ENCODE measurements at places on chromosomes 1 and 21.
A peak's percentile ranks its signal among the peaks of the same experiment; 100 is the strongest.

GRCh38 chr1:15244813-15245212 lies 2.2 kb upstream of the FHAD1 start:
- DNase-seq, result no peak

- DNase-seq, result no peak
Observed at GRCh38 chr21:22657781-22658180, 1659.6 kb downstream of the NCAM2 start.

GRCh38 chr1:209768354-209768774 lies 12.5 kb downstream of the TRAF3IP3 start:
- DNase-seq, result no peak

DNA sequence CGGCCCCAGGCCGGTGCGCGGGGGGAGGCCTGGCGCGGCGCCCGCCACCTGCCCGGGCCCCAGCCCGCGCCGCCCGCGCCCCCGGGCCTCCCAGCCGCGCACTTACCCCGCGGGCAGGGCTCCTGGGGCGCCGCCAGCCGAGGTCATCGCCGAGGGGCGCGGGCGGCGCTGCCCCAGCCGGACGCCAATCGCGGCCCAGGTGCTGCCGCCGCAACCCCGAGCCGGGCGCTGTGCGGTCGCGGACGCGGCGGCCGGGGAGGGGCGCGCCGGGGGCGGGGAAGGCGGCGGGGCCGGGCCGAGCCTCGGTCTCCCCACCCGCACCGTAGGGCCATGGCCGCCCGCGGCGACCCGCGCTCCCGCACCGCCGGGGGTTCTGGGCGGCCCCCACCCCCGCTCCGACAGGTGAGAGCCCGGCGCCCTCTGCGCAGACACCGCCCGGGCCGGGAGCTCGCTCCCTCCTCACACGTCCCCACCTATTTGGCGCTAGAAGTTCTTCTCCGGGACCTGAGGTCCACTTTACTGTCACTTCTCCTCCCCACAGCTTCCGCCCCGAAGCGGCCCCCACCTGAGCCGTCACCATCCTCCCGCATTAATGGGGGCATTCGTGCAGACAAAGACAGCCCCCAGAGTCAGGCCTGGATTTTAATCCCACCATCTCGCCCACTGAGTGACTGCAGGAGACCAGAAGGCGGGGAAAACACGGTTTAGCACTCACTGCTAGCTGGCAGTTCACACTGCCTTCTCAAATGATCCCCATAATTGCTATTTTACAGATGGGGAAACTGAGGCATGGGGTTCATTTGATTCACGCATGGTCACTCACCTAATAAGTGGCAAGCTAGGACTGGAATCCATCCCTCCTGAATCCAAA lies at the start of gene TTC39A:
Gene TTC39A (minus strand): TSS at position 232 of the 871 bp plus-strand sequence. CDS start 85 bp downstream, at position 147.
- DNase-seq, result peak; percentile 78

DNA sequence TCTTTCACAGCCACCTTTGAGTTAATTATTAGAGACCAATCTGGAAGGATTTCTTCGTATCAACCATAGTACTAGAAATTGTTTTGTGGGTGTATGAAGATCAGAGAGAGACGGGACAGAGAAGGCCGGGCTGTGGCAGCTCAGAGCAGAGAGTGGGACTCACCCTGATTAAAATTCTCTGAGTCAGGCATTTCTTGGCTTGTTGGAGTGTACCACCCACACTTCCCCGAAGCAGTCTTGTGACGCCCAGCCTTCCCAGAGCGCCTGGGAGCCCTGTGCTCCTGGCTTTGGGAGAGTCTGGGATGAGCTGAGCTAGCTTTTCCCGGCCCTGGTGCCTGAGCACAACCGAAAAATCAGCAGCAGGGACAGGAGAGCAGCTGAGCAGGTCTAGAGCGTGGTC lies 19.4 kb downstream of the PLEKHM2 start:
- DNase-seq, result no peak

DNA sequence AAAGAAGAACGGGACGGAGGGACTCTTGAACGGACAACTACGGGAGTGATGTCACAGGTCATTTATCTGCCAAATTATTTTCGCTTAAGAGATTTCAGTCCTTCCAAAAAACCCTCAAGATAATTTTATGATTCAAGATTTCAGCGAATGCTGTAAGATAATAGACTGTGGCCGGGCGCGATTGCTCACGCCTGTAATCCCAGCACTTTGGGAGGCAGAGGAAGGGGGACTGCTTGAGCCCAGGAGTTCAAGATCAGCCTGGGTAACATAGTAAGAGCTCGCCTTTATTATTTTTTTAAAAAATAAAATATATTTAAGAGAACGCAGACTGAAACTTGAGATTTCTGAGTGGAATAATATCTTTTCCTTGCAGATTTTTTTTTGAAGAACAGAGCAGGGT lies 609 bp downstream of the RWDD2B start:
- peak; percentile 35 for DNase-seq

DNA sequence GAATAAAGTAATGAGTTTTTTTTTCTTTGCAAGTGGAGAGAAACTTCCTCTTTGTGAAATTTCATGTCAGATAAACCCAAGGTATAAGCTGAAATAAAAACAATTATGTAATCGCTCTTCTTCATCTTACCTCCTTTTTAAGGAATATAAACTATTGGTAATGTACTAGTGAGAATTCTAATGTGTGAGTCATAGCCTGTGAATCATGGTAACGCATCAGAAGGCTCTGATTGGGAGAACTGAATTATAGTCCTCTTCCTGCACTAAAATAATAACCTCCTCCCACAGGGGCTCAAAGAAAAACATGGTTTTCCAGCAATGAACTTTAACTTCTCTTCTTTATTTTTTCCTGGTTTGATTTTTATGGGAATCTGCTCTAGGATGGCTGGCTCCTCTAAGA lies 57.1 kb upstream of the COX20 start:
- DNase-seq, result no peak

DNA sequence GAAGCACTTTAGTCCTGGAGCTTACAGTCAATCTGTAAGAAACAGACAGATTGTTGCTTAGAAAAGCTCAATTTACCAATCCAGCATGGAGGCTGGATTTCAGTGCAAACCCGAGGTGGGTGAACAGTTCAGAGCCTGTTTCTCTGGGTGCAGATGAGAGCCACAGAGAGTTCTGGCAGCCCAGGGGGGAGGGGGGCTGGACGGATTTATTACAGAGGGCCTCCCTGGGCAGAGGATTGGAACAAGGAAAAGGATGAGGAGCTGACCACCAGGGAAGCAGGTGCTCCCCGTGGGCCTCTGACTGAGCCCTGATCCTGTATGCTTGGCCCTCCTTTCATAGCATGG lies 38.0 kb upstream of the EPS8L3 start:
- DNase-seq, result no peak

DNA sequence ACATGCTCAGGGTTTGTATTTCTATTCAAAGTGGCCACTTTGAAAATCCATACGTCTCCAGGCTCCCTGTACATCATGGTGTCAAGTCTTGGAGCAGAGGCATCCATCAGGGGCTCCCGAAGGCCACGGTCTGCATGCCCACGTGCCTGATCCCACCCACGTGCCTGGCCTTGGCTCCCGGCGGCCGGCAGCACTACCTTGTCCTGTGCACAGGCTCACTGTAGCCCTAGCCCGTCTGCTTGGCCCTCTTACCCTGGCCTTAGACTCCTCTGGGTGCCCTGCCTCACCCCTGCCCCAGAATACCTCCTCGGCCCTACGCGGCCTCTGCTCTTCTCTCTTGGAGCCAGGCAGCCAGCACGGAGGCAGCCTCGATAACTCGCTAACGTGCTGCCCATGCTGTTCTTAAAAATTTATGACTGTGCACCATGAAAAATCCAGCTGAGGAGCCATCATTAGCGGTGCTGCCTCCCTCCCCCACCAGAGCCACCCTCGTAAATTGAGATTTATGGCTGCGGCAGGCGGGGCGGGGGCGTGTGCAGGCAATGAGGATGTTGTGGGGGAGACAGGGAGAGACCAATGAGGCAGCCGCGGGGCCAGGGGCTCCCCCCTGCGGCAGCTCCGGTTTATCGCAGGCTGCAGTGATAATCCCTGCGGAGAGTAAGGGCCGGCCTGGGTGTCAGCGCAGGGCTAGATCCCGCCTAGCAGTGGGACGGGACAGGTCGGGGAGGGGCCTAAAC lies 24.6 kb downstream of the DMAP1 start:
- peak; percentile 74 for DNase-seq

GRCh38 chr1:94646141-94646643 lies 104.6 kb upstream of the F3 start:
- DNase-seq, result no peak

DNA sequence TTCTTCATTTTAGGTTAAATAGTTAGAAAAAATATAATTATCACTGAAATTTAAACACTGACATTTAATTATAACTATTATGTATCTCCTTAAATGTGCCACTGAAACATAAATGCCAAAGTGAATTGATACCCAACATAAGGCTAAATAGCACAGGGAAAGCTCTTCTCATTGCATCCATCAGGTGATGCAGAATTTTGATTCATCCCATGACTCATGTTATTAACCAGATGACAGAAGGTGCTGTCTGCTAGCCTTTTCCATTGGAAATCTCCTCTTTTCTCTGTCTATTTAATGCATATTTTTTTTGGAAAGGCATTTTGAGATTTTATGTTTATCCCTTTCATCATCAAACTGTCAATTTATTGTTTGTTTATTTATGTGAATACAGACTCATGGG lies 136.8 kb downstream of the KCNK2 start:
- no peak for DNase-seq

GRCh38 chr1:203828002-203828401 lies 32.6 kb downstream of the ZBED6 start:
- DNase-seq, result no peak

DNA sequence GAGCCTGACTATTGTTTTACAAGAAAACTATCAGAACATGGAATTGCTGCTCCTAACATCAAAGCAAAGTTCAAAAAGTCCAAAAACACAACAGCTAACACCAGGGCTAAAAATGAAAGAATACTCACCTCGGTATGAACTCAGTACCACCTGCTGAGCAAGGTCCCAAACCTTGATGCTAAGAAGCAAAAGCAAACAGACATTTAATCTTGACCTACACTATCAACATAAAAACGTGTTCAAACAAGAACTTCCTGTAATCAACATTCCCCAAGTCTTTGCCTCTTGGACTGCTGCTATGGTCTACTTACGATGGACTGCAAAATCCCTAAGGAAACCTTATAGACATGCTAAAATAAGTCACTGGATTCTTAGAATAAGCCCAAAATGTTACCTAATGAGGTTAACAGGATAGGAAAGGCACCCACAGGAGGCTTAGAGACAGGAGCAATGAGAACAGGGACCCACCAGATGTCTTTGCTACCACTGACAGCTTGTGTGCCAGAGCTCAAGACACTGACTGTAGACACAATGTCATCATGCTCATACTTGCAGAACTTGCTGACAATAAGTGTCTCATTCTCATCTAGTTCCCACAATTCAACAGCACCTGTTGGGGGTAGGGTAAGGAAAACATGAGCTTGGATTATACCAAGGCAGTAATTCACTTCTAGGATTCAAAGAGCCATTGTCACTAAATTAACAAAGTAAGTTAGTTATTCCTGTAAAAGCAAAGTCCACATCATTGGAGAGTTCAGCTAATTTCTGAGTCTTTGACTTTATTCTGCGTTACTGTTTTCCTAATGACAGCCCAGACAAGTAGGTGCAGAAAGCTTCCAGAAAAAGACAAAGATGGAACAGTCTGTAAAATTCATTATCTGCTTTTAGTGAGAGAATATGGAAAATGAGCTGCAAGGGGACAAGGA lies 1.8 kb downstream of the WDR77 start:
- DNase-seq, result no peak

DNA sequence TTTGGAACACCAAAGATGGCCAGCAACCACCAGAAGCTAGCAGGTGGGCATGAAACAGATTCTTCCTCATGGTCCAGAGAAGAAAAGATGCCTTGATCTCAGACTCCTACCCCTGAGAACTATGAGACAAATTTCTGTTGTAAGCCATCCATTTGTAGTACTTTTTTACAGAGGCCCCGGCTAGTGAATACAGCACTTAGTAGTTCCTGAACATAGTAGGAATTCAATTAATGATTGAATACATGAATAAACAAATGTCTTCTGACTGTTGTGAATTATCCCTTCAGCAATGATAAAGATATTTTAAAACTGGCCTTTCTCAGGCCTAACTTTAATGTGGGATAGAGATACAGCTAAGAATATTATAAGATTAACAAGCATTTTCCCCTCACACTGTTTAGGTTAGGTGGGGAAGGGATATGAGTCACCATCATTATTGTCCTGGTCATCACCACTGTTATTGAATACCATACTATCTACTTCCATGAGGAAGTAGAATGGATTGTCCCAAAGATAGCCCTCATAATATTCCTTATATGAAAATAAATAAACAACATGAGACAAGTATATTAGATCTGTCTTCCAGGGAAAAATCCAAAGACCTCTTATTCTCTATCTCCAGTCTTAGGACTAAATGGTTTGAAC lies 51.4 kb downstream of the ADCY10 start:
- no peak for DNase-seq

DNA sequence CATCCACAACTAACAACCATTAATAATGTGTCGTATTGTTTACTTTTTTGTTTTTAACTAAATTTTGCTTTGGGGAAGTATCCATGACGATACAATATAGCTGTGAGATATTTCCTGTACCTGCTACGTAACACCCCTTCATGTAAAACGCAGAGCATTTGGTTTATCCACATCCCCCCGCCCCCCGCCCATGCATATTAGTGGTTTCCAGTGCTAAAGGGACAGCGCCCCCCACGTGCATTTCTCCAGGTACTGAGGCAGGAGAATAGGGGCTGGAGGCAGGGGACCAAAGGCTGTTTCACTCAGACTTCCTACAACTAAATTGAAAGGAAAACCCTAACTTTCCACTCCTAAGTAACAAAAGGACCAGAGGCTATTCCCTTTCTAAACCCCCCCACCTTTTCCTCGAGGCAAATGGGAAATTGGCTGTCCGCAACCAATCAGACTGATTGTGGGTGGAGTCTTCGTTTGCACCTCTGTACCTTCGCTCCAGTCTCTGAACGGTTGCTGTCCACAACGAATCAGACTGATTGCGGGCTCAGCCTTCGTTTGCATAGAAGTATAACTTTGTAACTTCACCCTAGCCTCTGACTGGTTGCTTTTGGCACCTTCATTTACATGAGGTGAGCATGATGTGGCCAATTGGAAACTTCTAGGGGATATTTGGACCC lies 12.2 kb upstream of the RIPK4 start:
- DNase-seq, result no peak

GRCh38 chr1:212254853-212255363 lies 30.3 kb upstream of the PPP2R5A start:
- DNase-seq, result peak; percentile 9

DNA sequence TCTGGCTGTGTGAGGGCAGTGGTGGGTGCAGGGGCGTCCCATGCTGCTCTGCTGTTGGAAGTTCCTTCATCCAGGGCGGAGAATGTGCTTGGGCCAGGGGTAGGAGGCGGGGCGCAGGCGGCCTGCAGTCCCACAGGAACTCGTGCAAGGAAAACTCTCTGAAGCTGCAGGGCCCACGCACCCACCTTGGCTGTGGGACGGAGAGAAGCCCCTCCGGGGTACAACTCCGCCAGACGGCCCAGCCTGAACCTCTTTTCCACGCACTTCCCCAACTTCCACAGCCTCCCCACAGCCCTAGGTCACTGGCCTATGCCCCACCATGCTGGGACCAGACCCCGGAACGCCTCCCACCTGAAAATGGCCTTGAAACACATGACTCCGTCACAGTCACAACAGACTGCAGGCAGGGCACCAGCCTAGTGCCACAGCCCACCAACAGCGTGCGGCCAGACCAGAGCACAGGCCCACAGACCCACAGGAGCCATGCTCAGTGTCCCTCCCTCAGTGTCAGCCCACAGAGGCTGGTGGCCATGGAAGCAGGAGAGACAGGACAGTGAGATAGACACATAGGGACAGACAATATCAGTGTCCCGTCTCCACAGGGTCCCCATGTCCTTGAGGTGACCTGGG lies 47.8 kb downstream of the WNT9A start:
- no peak for DNase-seq

Measured in SK-N-SH (cell line).